ENCODE measurements at places on chromosomes 3 and 15.

DNA sequence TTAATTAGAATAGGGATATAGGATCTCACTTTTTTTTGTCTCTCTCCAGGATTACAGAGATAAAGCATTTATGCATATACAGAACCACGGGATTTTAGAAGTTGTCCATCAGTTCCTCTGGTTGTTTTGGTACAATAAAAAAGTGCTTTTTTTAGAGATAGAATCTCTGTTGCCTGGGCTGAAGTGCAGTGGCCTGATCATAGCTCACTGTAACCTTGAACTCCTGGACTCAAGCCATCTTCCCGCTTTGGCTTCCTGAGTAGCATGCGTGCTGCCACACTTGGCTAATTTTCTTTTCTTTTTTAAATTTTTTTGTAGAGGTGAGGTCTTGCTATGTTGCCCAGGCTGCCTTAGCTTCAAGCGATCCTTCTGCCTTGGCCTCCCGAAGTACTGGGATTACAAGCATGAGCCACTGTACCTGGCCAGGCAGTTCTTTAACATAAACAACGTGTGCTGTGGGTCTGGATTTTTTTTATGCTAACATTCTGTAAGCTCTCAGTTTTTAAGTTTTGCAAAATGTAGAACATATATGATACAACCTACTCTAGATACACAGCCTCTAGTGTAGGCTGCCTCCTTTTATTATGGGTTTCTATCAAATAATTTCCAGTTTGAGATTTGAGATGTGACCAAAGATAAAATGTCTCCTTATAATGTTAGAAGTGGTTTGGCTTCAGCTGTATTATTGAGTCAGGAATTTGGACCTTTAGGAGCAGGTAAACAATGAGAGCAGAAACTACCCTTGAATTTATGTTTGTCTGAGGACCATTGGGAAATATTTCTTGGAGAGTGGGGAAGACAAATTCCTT, 57.4 kb upstream of the ULK4 start:
- no peak for DNase-seq

DNA sequence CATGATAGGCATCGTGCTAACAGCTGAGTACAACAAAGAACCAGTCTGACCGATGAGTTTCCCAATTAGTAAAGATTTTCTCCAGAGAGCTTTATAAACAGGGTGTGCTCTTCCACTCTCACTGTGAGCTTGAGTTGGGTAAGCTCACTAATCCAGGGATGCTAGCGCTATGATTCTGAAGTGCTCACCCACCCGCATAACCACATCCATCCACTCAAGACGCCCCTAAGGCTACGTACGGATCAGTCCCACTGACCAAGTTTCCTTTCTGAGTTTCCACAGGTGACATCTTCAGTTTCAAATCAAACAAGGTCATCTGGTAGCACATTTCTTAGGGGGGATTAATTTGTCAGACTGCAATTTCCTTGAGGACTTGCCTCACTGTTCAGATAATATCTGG, 141.1 kb upstream of the ABI3BP start:
- no peak for DNase-seq

DNA sequence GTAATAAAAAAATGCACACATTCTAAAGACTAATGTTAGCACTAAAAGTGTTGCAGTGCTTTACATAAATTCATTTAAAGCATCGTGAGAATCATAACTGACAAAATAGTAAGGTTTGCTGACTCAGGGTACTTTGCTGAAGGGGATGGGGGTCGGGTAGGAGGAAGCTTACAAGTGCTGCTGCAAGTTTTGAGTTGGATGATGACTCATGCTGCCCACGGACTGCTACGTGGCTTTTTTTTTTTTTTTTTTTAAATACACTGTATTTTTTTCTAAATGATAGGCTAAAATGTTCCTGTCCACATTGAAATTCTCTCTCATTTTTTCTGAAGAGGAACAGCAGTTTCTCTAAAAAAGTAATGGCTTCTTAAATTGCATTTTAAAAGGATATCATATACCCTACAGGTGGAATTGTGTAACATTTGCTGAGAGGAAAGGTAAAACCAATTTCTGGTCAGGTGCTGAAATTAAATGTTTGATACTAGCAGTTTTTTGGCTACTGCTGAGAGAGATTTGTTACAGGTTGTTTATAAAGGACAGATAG, 2.2 kb downstream of the MAPK6 start:
- peak; percentile 95 for DNase-seq

GRCh38 chr15:49134683-49135341, 20.6 kb downstream of the COPS2 start:
- DNase-seq, result no peak

- no peak for DNase-seq
Measured at GRCh38 chr3:11385326-11385725, 113.1 kb downstream of the ATG7 start.
